ENCODE measurements at places on chromosomes 1 and 21. TPM values are rescaled to one million over a fixed set of nuclear protein-coding genes. Genes with fewer than 3 reads are reported as not detected.

GRCh38 chr1:163412221-163412620 lies 90.5 kb downstream of the NUF2 start:
- no peak overlapping the region for H3K27ac ChIP-seq
- H3K27me3 ChIP-seq, result peaks cover 20% of the 10 kb centered on the region
- no peak for DNase-seq
- H3K36me3 ChIP-seq, result no peaks in the 10 kb centered on the region

GRCh38 chr21:34865400-34866241 lies 183.5 kb downstream of the RUNX1 start:
- no peak overlapping the region for H3K4me3 ChIP-seq
- H3K36me3 ChIP-seq, result peaks cover 91% of the 10 kb centered on the region
- H3K27ac ChIP-seq, result no peak overlapping the region
- DNase-seq, result no peak
- peaks cover 47% of the 10 kb centered on the region for H3K4me1 ChIP-seq

The TNFSF18 gene
- polyA plus RNA-seq, result not detected

GRCh38 chr1:232037774-232038388 lies 411.3 kb downstream of the DISC1 start:
- H3K36me3 ChIP-seq, result no peaks in the 10 kb centered on the region
- no peaks in the 10 kb centered on the region for H3K27me3 ChIP-seq
- H3K4me3 ChIP-seq, result no peak overlapping the region
- no peak overlapping the region for H3K27ac ChIP-seq

DNA sequence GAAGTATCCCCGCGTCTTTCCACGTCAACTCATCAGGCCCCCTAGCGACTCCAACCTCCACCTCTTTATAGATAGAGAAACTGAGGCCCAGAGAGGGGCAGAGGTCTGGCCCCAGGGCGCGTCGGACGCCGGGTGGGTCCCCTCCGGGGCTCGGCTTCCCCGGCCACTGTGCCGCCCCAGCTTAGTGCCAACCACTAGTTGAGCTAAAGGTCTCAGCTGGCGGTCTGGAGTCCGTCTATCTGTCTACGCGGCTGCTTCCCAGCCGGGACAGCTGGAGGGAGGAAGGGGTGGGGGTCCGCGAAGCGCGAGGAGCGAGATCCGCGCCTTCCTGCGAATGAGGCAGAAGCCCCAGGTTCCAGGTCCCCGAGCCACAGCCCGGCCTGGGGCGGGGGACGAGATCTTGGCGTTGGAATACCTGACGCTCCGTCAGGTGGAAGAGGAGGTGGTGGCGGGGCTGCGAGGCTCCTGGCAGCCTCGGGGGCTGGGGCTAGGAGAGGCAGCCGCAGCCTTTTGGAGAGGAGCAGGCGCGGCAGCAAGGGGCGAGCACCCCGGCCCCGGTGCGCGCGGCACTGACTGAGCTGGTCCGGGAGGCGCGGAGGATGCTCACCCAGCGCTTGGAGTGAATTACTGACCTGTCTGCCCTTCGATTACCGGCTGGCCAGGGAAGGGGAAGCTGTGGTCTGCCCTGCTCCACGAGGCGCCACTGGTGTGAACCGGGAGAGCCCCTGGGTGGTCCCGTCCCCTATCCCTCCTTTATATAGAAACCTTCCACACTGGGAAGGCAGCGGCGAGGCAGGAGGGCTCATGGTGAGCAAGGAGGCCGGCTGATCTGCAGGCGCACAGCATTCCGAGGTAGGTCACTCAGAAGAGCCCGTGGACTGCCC lies 937 bp downstream of the PODN start:
- no peaks in the 10 kb centered on the region for H3K36me3 ChIP-seq
- DNase-seq, result peak; percentile 45
- H3K4me1 ChIP-seq, result peaks cover 23% of the 10 kb centered on the region
- no peaks in the 10 kb centered on the region for H3K27me3 ChIP-seq

DNA sequence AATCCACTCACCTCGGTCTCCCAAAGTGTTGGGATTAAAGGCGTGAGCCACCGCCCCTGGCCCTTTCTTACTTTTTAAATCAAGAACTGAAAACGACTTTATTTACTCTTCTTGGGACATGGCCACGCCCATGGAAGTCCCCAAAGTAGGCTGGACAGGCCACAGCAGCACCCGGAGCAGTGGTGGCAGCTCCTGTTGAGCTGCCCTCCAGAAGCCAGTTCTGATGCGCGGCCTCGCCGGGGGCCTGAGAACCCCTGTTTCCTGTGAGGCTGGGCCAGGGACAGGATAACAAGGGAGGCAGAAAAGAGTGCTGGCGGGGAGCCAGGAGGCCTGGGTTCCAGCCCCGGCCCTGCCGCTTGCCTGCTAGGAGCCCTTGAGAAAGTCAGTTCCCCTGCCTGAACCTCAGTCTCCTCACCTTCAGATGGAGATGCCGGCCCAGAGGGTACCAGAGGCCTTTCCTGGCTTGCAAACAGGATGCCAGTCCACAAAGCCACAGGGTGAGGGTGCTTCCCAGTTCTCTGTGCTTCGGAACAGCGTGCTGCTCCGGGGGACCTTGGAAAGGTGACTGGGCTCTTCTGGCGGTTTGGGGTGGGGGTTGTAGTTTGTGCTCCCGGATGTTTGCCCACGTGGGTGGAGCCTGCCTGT lies 59.4 kb downstream of the RUNX3 start:
- DNase-seq, result no peak
- no peak overlapping the region for H3K27ac ChIP-seq
- no peaks in the 10 kb centered on the region for H3K36me3 ChIP-seq
- no peak overlapping the region for H3K4me3 ChIP-seq
